ENCODE measurements at places on chromosomes 2 and 18. TPM values are rescaled to one million over a fixed set of nuclear protein-coding genes. Genes with fewer than 3 reads are reported as not detected.

Gene LYPD1
- total RNA-seq = 17.1 TPM

Gene SPC25
- 19.4 TPM for total RNA-seq

Gene TRIM54
- total RNA-seq = 1.2 TPM

Gene CYP1B1
- 4.5 TPM for total RNA-seq

Gene SIX2
- 2.8 TPM for total RNA-seq

All from A549 treated with AZD2906 at 1 μM for 4 hours (cell line).